Suppressor macrophage treated with lipopolysaccharide for 4 hours (primary cell): ENCODE measurements at places on chromosomes 7 and 10.

DNA sequence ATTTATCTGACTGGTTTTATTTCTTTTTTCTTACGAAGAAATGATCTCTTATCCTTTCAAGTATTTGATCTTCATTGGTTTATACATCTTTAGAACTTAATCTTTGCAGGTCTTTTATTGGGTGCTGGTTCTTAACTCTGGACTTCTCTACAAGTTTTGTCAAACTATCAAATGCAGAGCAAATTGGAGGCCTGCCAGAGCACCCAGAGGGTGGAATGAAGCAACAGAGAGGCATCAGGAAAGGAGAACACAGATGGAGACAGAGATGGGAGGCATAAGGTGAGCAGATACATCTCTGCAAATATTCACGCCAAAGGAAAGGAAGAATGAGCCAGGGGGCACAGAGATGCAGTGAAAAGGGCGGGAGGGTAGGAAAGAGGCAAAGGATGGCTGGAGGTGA, 130.3 kb downstream of the PKD1L1 start:
- no peak for DNase-seq

DNA sequence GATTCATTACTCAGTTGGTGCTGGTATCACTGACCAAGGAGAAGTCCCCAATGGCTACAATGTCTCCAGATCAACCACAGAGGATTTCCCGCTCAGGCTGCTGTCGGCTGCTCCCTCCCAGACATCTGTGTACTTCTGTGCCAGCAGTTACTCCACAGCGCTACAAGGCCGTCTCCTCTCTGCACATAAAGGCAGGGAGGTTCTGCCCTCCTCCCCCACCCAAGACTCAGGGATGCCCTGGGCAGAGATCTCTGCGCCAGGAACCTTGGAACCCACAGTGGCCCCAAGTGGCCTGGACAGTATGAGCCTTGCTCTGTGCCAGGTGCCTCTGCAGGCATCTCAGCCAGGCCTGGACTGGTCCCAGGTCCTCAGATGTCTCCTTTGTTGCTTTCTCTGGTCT, 193.4 kb upstream of the PRSS58 start:
- no peak for DNase-seq

- DNase-seq: no peak
These were observed 38.2 kb downstream of the SPOCK2 start for GRCh38 chr10:72049969-72050781.

DNA sequence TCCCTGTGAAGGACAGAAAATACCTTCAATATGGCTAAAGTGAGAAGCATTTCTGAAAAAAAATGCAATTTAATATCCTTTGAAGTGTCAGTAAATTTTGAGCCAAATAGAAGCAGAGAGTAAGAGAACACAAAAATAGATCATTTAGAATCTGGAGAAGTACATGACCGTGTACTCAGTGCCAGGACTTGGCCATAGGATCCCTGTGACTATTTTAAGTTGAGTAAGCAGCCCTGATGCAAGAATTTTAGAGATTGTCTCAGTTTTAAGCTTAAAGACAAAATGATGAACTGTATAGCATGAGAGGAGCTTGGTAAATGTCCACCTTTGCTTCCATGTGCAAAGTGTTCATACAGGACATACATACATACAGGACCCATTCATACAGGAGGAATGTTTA, 2.5 kb downstream of the PTER start:
- peak; percentile 40 for DNase-seq

DNA sequence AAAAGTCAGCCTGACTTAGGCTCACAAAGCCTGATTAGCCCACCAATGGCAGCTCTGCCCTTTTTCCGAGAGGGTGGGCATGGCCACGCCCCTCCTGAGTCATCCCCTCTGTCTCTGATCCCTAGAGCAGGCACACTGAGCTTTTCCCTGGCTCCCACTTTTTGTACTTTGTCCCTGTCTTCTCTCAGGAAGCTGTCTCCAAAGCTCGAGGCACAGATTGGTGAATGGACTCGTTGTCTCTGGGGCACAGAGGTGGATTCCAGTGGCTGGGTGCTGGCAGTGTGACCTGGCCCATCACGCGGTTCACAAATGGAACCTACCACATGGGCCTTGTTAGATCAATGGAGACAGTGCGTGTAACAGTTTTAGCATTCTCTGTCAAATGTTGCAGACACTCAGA, 313.5 kb downstream of the WDR37 start:
- no peak for DNase-seq

- DNase-seq: no peak
These were observed 37.6 kb downstream of the ATOH7 start for GRCh38 chr10:68194290-68194689.

- no peak for DNase-seq
These were observed 145.0 kb upstream of the GHITM start for GRCh38 chr10:83994325-83994724.

DNA sequence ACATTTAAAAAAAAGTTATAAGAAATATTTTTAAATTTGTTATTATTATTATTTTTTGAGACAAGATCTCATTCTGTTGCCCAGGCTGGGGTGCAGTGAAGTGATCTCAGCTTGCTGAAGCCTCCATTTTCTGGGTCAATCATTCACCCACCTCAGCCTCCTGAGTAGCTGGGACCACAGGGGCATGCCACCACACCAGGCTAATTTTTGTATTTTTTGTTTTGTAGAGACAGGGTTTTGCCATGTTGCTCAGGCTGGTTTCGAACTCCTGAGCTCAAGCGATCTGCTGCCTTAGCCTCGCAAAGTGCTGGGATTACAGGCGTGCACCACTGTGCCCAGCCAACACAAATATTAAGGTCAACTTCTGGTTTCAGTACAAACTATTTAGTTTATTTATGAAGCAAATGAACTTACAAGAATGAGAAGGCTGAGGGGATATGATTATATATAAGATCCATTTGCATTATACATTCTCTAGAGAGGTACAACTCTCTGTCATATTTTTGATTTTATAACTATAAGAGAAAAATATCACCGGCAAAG, 45.9 kb upstream of the FAM133B start:
- DNase-seq: no peak

GRCh38 chr10:80485946-80486764, 32.0 kb downstream of the TSPAN14 start:
- DNase-seq: peak; percentile 67

GRCh38 chr7:155791214-155791737, 21.0 kb downstream of the SHH start:
- DNase-seq: no peak

- peak; percentile 34 for DNase-seq
These were observed 63.7 kb downstream of the ARHGAP12 start for GRCh38 chr10:31864834-31865518.

DNA sequence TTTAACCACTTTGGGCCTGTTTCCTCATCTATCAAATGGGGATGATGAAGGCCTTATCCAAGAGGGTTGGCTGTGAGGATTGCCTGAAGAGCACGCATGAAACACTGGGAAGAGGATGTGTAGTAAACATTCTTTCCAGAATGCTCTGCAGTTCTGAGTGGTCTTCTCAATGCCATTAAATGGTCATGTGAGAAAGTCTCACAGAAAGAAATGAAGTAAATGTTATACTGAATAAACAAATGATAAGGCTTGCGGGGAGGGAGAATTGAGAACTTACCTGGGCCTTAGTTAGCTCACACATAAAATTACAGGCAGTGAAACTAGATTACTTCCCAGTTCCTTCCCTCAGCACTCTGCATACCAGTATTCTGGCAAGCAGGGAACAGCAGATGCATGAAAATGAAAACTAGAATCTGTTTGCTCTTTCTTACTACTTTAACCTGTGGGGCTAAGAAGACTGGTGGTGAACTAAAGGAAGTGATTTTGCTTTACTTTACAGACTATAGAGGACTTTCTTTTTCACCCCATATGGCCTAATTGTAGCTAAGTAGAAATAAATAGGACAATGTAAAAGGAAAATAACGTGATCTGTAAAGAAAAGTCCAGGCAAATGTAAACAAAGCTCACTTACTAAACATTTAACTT, 135.3 kb upstream of the CCDC6 start:
- peak; percentile 17 for DNase-seq

DNA sequence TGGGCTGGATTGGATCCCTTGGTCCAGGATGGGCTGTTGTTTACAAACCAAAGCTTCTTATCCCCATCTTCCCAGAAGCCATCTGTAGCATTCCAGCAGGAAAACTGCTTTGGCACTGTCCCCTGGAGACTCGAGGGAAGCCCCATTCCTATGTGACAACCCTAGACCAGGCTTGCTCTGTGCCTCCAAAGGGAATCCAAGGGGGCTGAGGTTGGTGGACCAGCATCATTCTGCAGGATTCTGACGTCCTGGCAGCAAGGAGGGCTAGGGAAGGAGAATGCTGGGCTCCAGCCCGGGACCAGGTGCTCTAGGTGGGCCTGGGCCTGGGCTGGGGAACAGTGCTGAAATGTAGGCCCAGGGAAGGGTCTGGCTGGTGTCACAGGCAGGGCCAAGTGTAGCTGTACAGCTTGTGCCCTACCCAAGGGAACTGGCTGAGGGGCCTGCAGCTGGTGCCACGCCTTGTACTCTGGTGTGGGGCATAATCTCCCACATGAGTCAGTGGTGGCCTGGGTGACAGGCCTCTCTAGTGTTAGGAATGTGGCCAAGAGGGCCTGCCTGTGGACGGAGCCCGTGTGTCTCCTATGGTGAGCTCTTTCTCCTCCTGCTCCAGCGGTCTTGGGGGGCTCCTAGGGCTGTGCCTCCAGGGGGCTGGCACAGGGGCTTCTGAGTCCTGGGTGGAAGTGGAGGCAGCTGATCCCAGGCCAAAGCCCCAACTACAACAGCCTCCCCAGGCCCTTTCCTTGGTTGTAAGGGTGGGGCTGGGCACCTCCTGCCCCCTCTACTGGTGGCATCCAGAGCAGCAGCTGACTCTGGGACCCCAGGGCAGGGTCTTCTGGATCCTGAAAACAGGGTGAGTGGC, 25.2 kb downstream of the TRIM8 start:
- no peak for DNase-seq

- DNase-seq: no peak
These were observed 48.3 kb upstream of the TMEM236 start for GRCh38 chr10:17703706-17704105.

DNA sequence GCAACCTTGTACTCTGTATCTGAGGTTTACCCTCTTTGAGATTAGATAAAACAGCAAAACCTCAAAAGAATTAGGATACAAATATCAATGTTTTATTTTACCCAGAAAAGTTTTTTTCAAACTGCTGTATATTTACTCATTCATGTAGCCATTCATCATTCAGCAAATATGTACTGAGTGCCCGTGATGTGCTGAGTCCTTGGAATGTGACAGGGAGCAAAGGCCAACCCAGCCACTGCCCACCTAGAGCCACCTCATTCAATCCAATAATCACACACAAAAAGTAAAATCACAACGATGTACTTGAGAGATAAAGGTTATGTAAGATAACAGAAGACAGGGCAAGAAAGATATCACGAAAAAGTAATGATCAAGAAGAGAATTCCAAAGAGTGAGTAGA, 187.4 kb downstream of the CDCA7L start:
- no peak for DNase-seq

DNA sequence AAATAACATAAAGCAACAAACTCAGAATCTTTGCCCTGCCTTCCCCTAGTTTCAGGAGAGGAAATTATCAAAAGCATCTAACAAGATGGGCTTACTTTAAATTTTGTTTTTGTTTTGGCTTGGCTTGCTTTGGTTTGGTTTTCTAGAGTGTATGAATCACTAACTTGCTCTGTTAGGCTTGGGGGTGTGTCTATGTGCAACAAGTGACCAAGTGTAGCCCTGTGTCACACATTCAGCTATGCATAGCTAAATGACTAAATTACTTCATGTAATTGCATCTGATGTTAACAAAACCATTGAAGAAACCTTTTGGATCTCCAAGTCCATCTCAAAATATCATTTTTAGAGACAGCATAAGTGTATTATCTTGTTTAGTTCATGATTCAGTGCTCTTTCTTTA, 251.0 kb downstream of the TFEC start:
- no peak for DNase-seq

GRCh38 chr7:33816106-33816505, 89.2 kb upstream of the BMPER start:
- DNase-seq: no peak

GRCh38 chr10:46545861-46546590, 10.4 kb downstream of the GPRIN2 start:
- DNase-seq: no peak

GRCh38 chr7:105298439-105298894, 90.3 kb downstream of the SRPK2 start:
- DNase-seq: no peak

GRCh38 chr7:51123322-51124019, 193.1 kb downstream of the COBL start:
- DNase-seq: peak; percentile 95

- no peak for DNase-seq
These were observed 386.8 kb upstream of the POT1 start for GRCh38 chr7:125316466-125316865.

- no peak for DNase-seq
These were observed 314.7 kb upstream of the ZNF32 start for GRCh38 chr10:43963379-43963778.

DNA sequence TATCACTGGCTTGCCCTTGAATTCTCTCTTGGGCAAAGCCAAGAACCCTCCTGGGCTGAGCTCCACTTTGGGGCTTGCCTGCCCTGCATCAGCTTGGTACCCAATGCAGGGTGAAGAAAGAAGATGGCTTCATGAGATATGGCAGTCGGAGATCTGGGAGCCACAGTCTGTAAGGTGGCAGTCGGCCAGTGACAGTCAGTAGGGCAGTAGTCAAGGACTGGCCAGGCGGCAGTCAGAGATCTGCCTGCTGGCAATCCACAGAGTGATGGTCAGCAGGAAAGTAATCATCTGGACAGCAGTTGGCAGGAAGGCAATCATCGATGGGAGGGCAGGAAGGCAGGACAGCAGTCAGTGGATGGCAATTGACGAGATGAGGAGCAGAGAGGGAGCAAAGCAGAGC, 32.6 kb upstream of the CNNM1 start:
- no peak for DNase-seq

DNA sequence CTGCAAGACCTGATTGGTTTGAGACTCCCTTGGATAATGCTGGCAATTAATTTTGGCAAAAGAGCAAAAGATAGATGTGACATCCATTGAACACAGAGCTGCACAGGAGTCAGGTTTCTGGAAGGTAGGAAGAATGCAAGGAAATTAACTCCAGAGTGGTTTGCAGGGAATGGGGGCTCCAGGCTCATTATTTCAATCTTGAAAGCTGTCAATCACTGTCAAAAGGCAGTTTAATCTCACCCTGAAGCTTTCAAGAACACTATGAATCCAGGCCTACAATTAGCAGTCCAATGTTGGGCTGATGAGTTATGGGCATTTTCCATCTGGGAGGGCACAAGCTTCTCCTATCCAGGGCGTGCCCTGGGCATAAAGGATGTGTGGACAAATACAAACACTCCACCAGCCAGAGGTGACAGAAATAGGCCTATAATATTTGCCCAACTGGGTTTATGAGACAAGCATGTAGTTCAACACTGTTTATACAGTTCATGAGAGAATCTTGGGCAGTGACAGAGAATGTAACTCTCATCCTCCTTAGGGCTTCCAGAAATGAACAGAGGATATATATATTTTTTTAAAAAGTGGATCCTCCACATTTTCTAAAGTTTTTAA, 80.5 kb downstream of the KCNMA1 start:
- no peak for DNase-seq

DNA sequence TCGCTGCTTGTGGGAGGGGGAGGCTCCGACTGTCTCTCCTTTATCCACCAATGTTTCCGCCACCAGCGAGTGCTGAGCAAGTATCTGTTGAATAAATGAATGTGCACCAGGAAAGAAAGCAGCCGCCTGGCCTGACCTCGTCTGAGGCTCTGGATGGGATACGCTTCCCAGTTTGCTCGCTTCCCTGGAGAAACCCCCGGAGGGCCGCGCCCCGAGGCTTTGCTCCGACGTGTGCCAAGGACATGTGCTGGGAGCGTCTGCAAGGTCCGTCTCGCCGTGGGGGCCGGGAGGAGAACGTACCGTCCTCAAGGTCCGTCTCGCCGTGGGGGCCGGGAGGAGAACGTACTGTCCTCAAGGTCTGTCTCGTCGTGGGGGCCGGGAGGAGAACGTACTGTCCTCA, 536.4 kb downstream of the DNAJB6 start:
- DNase-seq: no peak
